ENCODE measurements at places on chromosomes 3 and 15.

- DNase-seq = no peak
- no peak overlapping the region for H3K27ac ChIP-seq
- H3K36me3 ChIP-seq = no peaks in the 10 kb centered on the region
- no peak overlapping the region for H3K4me3 ChIP-seq
- H3K27me3 ChIP-seq = no peaks in the 10 kb centered on the region
Observed at GRCh38 chr3:85584779-85585356, 626.1 kb downstream of the CADM2 start.

DNA sequence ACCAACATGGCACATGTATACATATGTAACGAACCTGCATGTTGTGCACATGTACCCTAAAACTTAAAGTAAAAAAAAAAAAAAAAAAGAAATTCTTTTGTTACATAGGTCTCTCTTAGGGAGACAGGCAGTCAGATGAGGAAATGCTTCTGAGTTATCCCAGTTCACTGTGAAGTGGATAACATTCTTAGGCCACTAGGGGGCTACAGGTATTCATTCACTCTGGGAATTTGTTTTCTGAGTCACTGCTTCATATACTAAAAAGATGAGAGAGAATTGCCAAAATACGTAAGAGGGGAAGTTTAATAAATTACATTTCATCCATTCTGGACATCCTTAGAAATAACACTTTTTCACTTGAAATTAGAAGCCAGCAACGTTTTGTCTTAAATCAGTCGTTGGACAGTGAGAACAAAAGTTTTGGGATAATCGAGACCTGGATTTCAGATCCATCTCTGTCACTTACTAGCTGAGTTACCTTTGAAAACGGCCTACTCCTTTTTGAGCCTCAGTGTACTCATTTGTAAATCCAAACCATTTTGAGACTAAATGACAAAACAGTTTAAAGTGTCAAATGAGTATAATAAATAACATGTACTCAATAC is 738.4 kb upstream of the ALCAM start:
- DNase-seq = no peak
- no peaks in the 10 kb centered on the region for H3K27me3 ChIP-seq
- H3K27ac ChIP-seq = no peak overlapping the region

GRCh38 chr15:55289011-55289745 is 435 bp downstream of the RAB27A start:
- peaks cover 11% of the 10 kb centered on the region for H3K27me3 ChIP-seq
- peaks cover 16% of the 10 kb centered on the region for H3K4me1 ChIP-seq
- DNase-seq = peak; percentile 39
- H3K36me3 ChIP-seq = no peaks in the 10 kb centered on the region
- no peak overlapping the region for H3K27ac ChIP-seq

DNA sequence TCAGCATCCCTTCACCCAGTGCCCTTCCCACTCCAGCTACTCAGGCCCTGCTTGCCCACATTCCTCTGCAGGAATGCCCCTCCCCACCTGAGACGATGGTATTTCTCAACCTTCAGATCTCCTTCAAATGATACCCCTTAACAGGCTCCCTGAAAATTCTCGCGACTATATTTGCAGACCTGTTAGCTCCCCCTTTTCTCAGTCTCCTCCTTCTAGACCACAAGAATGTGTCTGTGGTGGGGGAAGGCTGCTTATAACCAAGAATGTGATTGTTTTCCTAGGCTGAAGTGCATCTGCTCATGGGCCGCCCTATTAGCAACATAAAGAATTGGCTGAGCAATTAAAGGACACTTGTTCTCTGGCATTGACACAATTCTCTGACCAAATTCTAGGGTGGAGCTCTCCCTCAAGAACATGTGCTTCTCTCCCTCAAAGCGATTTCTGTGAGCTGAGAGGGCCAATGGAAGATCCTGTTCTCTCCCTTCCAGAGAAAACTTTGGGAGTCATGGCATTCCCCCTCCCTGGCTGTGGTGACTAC is 19.1 kb upstream of the LIMD1 start:
- peak overlapping the region; percentile 36 for H3K27ac ChIP-seq
- H3K36me3 ChIP-seq = peaks cover 11% of the 10 kb centered on the region
- peaks cover 62% of the 10 kb centered on the region for H3K4me1 ChIP-seq
- peaks cover 3% of the 10 kb centered on the region for H3K27me3 ChIP-seq
- no peak overlapping the region for H3K4me3 ChIP-seq

- DNase-seq = peak; percentile 14
- H3K4me3 ChIP-seq = no peak overlapping the region
- H3K27ac ChIP-seq = no peak overlapping the region
- H3K27me3 ChIP-seq = no peaks in the 10 kb centered on the region
Observed at GRCh38 chr3:134904776-134905646, 110.0 kb downstream of the EPHB1 start.
